ENCODE measurements at places on chromosomes 16 and 17.

- DNase-seq = peak; percentile 71
- H3K4me1 ChIP-seq = peaks cover 62% of the 10 kb centered on the region
Observed at GRCh38 chr17:7478276-7479212, 887 bp downstream of the ZBTB4 start.

DNA sequence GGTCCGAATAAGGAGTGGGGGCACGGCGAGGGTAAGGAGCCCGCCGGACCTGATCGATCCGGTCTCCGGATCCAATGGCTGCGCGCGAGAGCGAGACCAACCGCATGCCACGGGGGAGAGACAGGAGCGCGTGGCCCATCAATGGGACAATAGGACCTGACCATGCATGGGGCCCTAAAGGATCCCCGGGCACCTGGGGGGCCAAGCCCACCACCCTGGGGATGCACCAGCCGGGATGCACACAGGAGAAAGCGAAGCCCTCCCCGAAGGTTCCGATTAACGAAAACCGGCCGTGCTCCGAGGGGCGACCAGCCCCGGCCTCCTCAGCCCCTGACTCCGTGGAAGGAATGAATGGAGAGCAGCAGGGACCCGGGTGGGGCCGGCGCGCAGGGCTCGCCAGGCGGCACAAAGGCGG, 525 bp downstream of the JPT1 start:
- peak; percentile 51 for DNase-seq
- peaks cover 11% of the 10 kb centered on the region for H3K36me3 ChIP-seq
- no peaks in the 10 kb centered on the region for H3K27me3 ChIP-seq
- peaks cover 34% of the 10 kb centered on the region for H3K4me1 ChIP-seq

GRCh38 chr16:1297018-1297696, 12.3 kb upstream of the UBE2I start:
- H3K27me3 ChIP-seq = peaks cover 29% of the 10 kb centered on the region
- peak; percentile 62 for DNase-seq
- no peak overlapping the region for H3K4me3 ChIP-seq
- peak overlapping the region; percentile 9 for H3K27ac ChIP-seq

- H3K36me3 ChIP-seq = peaks cover 4% of the 10 kb centered on the region
- no peak overlapping the region for H3K4me3 ChIP-seq
- DNase-seq = no peak
- H3K4me1 ChIP-seq = peaks cover 66% of the 10 kb centered on the region
Observed at GRCh38 chr17:80603396-80603795, 58.8 kb downstream of the RPTOR start.

DNA sequence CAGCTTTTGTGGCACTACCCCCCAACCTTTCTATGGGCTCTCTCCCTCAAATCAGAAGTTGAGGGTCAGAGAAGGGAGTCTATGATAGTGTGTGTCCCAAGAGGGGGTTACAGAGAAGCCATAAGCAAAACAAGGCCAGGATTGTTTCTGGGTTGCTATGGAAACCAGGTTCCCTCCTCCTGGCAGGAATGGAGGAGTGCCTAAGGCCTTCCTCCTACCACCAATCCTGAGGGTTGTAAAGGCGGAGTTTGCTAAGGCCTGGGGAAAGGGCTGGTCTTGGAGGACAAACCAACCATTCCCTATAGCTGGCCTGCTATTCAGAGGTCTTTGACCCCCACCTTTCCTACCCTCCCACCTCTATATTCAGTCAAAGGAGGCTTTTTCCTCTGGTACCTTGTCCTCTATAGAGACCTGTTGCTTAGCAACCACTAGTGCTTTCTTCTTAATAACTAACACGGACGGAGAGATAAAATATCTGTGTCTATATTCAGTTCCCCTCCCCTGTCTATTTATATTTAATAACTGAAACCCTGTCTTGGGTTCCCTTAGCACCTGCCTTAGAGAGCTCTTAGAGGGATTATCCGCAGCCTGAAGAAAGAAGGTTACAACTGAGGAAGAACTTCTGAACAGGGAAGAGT, 43.4 kb downstream of the NEUROD2 start:
- H3K36me3 ChIP-seq = peaks cover 43% of the 10 kb centered on the region
- no peak for DNase-seq
- H3K4me3 ChIP-seq = no peak overlapping the region

- no peak overlapping the region for H3K27ac ChIP-seq
- no peak overlapping the region for H3K4me3 ChIP-seq
- no peaks in the 10 kb centered on the region for H3K36me3 ChIP-seq
- H3K4me1 ChIP-seq = peaks cover 34% of the 10 kb centered on the region
Observed at GRCh38 chr16:66512272-66513110, 37.4 kb downstream of the TK2 start.

- H3K4me3 ChIP-seq = no peak overlapping the region
- H3K36me3 ChIP-seq = peaks cover 5% of the 10 kb centered on the region
- H3K4me1 ChIP-seq = peaks cover 7% of the 10 kb centered on the region
Observed at GRCh38 chr16:3974751-3975150, 94.2 kb upstream of the CREBBP start.

DNA sequence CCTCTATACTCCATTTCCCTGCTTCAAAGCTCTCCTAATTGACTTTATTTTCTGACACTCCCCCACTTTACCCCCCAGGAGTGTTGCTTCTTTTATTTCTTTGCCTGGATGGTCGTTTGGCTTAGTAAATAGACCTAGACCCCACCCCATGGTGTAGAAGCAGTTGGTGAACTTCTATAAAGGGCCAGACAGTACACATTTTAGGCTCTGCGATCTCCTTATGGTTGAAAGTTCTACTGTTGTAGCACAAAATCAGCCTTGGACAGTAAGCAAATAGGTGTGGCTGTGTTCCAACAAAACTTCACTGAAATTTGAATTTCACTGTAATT, 31.9 kb downstream of the ZNF287 start:
- H3K27me3 ChIP-seq = peaks cover 2% of the 10 kb centered on the region
- H3K27ac ChIP-seq = no peak overlapping the region
- no peak overlapping the region for H3K4me3 ChIP-seq
- peaks cover 14% of the 10 kb centered on the region for H3K4me1 ChIP-seq

DNA sequence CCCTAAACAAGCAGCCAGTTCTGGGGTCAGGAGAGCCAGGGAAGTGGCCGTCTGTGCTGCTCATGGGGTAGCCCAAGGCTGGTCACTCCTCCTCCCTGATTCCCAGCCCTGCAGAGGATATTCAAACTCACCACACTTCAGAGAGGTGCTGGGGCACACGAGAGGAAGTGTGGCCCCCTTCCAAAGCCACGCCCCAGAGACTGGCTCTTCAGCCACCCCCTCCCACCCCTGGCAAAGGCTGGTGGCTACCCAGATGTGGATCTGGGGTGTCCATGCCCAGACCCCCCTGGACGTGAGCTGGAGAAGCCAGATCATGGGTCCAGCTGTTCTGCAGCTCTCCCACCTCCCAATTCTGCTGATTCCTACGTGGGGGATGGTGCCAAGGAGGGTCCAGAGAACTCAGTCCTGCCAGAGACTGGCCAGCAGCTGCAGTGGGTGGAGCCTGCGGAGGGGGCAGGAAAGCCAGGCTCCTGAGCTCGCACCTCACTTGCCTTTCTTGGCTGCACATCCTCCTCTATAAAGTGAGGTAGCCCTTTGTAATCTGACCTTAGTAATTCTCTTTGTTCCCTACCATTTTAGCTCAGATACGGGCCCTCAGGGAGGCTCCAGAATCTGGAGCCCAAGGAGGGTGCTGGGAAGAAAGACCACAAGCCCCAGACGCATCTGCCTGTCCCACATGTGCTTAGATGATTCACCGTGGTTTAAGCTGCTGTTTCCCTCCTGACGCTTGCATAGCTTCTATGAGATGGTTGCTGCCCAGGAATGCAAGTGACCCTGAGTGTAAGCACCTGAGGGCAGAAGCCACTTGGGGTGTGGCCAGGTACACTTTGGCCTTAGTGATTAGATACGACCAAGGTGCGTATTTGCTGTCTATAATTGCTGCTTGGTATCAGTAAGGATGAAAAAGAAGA, 15.3 kb downstream of the SDK2 start:
- H3K27me3 ChIP-seq = no peaks in the 10 kb centered on the region
- no peak for DNase-seq
- H3K4me3 ChIP-seq = no peak overlapping the region
- H3K36me3 ChIP-seq = no peaks in the 10 kb centered on the region
- H3K4me1 ChIP-seq = no peaks in the 10 kb centered on the region

DNA sequence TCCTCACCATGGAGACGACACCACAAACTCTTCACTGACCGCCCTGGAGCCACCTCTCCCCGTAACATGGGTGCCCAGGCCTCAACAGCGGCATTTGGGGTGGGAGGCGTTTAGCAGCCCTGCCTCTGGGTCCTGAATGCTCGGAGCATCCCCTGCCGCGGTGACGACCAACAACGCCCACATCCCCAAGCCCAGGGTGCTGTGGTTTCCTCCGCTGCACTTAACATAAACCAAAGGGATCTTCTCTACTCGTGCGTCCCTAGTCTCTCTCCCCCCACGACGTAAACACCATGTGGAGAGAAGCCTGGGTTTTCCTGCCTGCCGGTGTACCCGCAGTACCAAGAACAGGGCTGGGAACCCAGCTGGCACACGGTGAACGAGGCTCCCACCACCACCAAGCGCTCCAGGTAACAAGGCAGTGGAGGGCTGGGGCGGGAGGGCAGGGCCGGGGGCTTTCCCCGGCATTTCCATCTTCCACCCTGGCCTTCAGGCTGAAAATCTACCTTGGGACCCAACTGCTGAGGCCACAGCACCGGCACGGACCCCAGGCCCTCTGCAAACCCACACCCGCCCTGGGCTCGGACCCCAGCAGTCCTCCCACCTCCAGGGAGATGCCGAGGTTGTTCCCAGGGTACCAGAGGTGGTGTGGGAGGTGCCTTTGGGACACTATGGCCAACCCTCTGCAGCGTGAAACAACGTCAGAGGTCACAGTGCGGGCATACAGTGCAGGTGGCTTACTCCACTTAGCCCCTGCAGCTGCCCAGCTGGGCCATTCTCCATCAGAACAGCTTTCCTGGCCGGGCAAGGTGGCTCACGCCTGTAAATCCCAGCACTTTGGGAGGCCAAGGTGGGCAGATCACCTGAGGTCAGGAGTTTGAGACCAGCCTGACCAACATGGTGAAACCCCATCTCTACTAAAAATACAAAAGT, 54.3 kb downstream of the TIMM22 start:
- DNase-seq = no peak
- H3K4me1 ChIP-seq = no peaks in the 10 kb centered on the region
- H3K27ac ChIP-seq = no peak overlapping the region
- no peaks in the 10 kb centered on the region for H3K27me3 ChIP-seq

GRCh38 chr16:89202422-89203215, 2.3 kb upstream of the SLC22A31 start:
- peaks cover 18% of the 10 kb centered on the region for H3K4me1 ChIP-seq
- H3K27me3 ChIP-seq = peaks cover 36% of the 10 kb centered on the region
- DNase-seq = no peak
- no peak overlapping the region for H3K27ac ChIP-seq

DNA sequence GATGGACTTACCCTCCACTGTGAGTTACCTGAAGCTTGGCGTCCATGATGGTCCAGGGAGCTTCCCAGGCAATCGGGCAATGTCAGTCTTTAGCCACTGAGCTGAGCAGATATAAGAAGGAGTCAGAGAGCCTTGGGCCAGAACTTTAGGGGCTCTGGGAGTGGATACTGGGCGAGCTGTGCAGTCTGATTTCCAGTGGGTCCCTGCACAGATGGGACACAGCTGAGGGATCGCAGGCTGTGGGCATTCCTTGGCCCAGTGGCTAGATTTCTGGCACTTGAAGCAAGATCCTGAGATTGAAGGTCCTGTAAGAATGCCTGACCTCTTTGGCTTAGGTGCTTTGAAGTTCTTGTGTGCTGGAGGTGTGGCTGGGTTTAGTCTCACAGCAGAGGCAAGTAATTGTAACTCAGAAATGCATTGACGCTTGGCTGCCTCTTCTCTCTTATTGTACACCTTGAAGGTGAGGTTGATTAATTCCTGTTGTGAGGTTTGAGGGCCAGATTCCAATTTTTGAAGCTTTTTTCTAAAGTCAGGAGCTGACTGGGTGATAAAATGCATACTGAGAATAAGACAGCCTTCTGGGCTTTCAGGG, 2283.8 kb downstream of the TP53TG3F start:
- H3K4me1 ChIP-seq = no peaks in the 10 kb centered on the region
- H3K27ac ChIP-seq = no peak overlapping the region
- no peak for DNase-seq
- H3K36me3 ChIP-seq = no peaks in the 10 kb centered on the region
- H3K27me3 ChIP-seq = no peaks in the 10 kb centered on the region
- H3K4me3 ChIP-seq = no peak overlapping the region

DNA sequence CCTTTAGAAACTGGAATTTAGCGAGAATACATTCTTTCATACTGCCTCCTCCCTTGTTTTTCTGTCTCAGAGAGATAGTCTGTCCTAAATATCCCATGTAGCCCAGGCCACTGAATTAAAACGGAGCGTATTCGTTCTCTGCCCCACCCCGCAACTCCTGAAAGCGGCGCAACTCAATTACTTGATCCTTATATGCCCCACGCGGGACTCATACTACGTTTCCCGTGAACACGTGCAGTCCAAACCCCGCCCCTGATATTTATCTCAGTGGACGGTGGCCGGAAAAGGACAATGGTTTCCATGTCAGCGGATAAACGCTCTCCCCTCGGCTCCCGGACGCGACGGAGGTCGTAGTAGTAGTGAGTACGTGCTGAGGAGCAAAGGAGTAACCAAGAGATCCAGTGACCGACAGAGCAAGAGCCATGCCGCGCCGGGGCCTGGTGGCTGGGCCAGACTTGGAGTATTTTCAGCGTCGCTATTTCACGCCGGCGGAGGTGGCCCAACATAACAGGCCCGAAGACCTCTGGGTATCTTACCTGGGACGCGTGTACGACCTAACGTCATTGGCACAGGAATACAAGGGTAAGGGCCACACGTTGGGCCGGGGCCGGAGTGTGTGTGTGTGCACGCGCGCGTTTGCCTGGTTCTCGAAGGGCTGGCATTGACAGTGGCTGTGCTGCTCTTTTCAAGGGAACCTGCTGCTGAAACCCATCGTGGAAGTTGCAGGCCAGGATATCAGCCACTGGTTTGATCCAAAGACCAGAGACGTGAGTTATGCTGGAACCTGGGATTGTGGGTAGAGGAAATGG, at the start of gene CYB5D1:
CYB5D1 (plus strand) TSS at position 291 of the 809 bp plus-strand sequence; CDS start at position 423, 132 bp downstream.
- H3K4me1 ChIP-seq = peaks cover 20% of the 10 kb centered on the region
- H3K27me3 ChIP-seq = no peaks in the 10 kb centered on the region
- no peak within 1 kb of the TSS for H3K4me3 ChIP-seq
- no peak within 1 kb of the TSS for H3K27ac ChIP-seq
- DNase-seq = peak; percentile 92
- peaks cover 13% of the 10 kb centered on the region for H3K36me3 ChIP-seq

- no peak for DNase-seq
- no peaks in the 10 kb centered on the region for H3K4me1 ChIP-seq
- no peak overlapping the region for H3K27ac ChIP-seq
- H3K4me3 ChIP-seq = no peak overlapping the region
Observed at GRCh38 chr16:66677179-66677578, 19.4 kb downstream of the CMTM4 start.
